ENCODE measurements at places on chromosomes 6 and 20.

DNA sequence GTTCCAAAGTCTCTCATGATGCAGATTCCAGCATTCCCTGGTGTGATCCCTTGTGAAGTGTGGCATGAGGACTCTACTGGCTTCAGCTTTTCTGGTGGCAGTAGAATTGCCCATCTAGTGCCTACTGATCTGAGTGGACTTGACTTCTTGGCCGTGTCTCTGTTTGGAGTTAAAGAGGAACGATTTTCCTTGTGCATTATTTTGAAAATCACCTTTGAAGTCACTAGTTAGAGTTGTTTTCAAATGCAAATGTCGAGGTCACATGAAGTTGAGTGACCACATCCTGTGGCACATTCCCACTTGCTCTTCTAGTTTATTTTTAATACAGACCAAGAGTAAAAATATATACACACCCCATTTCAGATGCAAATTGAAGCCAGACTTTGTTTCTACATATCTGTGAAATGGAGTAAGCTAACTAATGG lies 270.7 kb upstream of the TAB2 start:
- DNase-seq, result no peak

DNA sequence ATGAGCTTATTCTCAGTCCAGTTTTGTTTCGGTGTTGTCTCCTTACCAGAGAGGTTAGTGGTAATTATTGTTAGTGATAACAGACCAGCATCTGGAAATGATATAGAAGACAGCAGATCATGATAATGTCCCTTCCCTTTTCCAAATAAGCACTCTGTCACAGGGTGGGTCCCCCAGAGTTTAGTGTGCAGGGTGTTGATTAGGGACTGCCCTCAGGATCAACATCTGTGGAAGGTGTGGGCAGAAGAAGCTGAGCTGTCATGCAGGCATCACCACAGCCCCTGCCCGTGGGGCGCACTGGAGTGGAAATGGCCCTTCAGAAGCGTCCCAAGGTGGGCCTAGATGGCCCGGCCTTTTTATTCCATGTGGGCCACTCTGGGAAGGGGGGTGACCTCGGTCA lies 67.6 kb upstream of the DTNBP1 start:
- DNase-seq, result no peak

- no peak for DNase-seq
Observed at GRCh38 chr6:17167327-17167979, 65.6 kb downstream of the STMND1 start.

DNA sequence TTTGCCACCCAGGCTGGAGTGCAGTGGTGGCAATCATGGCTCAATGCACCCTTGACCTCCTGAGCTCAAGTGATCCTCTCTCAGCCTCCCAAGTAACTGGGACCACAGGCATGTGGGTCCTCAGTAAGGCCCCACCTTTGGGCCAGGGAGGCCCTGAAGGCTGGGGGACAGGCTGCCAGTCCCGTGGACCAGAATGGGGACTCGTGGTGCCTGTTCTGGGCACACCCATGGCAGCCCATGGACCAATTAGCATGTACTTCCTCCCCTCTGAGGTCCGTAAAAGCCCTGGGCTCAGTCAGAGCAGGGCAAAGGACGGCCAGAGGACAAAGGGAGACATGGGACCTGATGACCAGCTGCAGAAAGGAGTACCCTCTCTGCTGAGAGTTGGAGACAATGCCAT lies 1590.8 kb downstream of the KHDRBS2 start:
- DNase-seq, result no peak

DNA sequence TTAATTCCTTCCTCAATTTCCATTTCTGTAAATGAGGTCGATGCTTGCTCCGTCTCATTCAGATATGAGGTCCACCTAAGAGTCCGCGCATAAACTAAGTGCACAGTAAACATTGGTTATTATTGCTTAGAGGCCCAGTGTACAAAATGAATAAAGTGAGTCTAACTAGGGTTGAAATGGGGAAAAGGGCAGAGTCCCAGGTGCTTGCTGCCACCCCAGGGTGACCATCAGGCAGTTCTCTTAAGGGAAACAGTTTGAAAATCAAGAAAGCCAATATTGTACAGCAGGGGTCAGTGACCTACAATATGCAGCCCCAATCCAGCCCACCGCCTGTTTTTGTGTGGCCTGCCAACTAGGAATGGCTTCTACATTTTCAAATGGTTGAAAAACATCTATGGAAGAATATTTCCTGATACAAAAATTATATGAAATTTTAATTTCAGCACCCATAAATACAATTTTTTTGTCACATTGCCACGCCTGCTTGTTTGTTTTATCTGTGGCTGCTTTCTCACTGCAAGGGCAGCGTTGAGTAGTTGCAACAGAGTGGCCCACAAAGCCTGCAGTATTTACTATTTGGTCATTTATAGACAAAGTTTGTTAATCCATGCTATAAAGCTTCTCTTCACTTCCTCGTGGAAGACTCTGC lies 43.3 kb downstream of the SLC13A3 start:
- no peak for DNase-seq

- DNase-seq, result no peak
Observed at GRCh38 chr6:150412221-150412620, 43.4 kb downstream of the IYD start.

DNA sequence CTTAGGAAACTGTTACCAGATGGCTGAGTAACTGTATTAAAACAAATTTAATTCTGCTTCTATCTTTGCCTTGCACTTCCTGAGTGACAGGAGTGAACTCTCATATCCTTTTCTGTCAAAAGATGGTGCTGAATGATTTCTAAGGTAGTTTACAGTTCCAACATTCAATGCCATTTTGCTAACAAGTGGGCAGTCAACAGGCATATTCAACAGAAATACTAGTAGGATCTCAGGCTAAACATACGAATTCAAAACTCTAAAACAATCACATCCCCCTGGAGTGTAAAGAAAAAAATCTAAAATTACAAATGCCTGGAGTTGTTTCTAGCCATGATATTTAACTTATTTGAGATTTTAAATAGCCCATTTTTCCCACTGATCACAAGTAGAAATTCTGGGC lies 6.7 kb downstream of the PSMB9 start:
- DNase-seq, result no peak

DNA sequence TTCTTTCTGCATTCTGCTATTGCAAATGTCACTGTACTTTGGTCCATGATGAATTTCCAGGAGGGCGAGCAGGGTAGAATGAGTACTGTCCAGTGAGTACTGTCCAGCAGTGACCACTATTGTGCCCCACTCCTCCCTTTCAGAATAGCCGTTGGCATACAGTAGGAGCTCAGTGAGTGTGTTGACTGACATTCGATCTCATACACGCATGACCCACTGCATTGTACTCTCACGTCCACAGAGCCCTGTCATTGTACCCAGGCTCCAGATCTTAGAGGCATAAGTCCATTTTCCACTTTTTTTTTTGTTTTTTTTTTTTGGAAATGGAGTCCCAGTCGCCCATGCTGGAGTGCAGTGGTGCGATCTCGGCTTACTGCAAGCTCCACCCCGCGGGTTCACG lies 8.2 kb downstream of the DYNLRB1 start:
- no peak for DNase-seq

DNA sequence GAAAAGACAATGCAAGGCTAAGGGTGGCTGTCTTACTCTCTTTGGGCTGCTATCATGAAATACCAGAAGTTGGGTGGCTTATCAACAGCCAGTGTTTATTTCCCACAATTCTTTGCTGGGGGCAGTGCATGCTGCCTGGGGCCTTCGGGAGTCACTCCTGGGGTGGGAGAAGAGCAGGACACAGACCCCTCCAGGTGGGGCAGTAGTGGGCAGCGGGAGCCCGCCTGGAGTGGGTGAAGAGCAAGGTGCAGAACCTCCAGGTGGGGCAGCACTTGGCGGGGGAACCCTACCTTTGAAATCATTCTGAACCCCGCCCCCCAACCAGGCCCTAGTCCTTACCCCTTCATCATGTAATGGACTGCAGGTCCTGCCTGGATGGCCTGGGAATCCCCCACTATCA lies 69.6 kb upstream of the THBS2 start:
- DNase-seq, result no peak

- peak; percentile 92 for DNase-seq
Observed at GRCh38 chr6:113995634-113996033, 24.7 kb upstream of the HDAC2 start.

- no peak for DNase-seq
Observed at GRCh38 chr6:87772597-87773530, 70.8 kb upstream of the AKIRIN2 start.

DNA sequence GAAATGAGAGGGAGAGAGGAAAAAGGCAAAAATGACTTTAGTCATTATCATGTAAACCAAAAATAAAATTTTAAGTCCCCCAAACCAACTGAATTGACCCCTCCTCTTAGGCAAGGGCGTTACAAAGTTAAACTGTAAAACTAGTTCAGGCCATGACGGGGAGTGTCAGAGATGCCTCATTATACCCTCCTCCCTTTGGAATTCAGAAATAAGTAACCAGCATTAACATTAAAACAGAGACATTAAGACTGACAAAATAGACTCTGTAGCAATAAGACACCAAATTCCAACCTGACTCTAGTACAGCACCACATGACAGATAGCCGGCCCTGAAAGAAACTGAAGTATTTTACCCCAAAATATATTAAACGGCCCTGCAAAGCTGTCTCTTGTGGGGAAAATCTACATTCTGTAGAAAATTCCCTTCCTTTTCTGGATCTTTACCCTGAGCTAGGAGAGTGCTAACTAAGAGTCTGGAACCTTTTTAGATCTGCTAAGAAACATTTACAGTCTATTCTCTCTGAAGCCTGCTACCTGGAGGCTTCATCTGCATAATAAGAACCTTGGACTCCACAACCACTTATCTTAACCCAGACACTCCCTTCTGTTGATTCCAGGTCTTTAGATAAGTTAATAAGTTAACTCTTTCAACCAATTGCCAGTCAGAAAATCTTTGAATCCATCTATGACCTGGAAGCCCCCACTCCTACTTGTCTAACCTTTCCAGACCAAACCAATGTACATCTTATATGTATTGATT lies 150.7 kb downstream of the PKHD1 start:
- no peak for DNase-seq

- no peak for DNase-seq
Observed at GRCh38 chr6:39077882-39078594, 29.5 kb downstream of the GLP1R start.

- DNase-seq, result no peak
Observed at GRCh38 chr6:33590531-33591198, 10.6 kb upstream of the BAK1 start.

GRCh38 chr20:60116128-60116909 lies 158.1 kb downstream of the CDH26 start:
- DNase-seq, result no peak

DNA sequence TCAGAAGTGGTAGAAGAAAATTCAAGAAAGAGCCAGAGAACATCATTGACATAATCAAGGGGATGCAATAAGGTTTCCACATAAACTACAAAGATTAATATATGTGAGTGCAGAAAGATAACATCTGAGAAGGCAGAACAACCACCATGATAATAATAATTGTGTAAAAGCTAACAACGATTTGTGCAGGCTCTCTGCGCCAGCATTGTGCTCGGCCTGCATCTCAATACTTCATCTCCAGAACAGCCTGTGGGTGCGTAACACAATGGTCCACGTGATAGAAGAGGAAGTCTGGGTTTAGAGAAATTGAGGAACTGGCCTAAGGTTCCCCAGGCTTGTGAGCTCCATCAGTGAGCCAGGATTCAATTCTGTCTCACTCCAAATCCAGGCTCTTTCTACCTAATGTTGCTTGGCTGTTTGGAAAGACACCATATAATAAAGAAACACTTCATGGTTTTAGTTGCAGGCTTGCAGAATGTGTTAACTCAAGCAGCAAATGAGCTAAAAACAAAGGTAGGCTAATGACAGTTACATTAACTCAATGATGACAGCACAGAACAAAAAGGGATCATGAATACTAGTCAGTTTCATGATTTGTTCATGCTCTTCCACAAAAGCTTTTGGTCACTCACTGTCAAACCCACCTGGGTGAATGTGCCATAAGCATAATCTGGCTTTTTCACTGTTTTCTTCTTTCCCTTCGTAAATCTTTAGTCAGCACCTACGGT lies 71.2 kb downstream of the LY86 start:
- no peak for DNase-seq

DNA sequence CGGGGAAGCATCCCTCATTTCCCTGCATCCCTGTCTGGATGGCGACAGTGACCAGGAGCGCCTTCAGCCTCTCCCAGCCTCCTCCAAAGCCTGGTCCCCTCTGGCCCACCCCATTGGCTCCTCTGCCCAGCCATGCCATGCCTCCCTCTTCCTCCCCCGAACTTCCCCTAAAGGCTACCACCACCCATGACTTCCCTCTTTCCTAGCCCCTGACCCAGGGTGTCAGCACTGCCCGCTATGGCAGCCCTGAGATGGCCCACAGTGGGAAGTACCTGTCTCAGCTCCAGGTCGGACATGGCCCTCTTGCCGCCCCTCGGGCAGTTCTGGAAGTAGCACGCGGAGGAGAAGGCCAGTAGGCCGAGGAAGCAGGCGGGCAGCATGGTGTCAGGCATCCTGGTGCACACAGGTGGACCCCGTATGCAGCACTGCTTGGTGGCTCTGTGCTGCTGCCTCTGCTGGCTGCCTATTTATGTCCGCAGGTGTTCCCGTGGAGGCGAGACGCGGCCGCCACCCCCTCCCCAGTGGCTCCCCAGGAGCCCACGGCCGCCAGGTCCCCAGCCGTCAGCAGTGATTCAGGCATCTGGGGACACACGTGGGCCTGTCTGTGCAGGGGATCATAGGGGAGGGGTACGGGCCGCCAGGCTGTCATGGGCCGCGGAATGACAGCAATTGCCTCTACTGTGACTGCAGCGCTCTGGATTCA lies at the start of gene AVP:
TSS of gene AVP (minus strand) at position 442 of the 703 bp plus-strand sequence. CDS start at position 392, 50 bp downstream.
- DNase-seq, result no peak

DNA sequence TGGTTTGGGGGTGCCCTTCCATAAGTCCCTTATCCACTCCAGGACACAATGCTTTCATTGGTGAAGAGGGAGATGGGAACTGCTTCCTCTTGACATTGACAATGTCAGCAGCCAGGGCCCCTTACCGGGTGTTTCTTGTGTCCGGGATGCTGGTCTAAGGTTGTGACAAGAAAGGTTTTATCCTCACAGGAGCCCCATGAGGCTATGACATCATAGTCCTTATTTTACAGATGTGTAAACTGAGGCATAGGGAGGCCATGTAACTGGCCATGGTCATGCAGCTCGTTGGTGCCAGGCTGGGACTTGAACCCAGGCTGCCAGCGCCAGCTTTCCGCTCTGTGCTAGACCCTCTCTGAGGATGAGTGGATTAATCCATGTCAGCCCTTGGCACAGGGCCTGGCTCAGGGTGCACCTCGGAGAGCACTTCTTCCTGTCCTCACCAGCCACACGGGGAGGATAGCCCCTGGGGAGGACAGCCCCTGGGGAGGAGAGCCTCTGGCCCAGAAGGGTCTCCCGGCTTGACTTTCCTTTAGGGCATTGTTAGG lies 157.3 kb downstream of the SYCP2 start:
- no peak for DNase-seq

- no peak for DNase-seq
Observed at GRCh38 chr20:11230999-11231398, 557.2 kb upstream of the JAG1 start.

All from AG09309 (cell line).